ENCODE measurements at places on chromosomes 6 and 20. TPM values are rescaled to one million over a fixed set of nuclear protein-coding genes. Genes with fewer than 3 reads are reported as not detected.

Gene CTAGE9
- polyA plus RNA-seq: not detected

Gene GPR6
- polyA plus RNA-seq: not detected

Gene TULP1
- polyA plus RNA-seq: not detected

Gene NOX3
- polyA plus RNA-seq: not detected

Gene GOPC
- polyA plus RNA-seq: 12.3 TPM

Gene PRR3
- 8.8 TPM for polyA plus RNA-seq

Gene EYA4
- polyA plus RNA-seq: not detected

Gene PACRG
- polyA plus RNA-seq: not detected

Gene ALDH5A1
- polyA plus RNA-seq: 16.0 TPM

Gene SLC32A1
- polyA plus RNA-seq: not detected

Gene CLIC5
- 1.9 TPM for polyA plus RNA-seq

Gene CST7
- 22.8 TPM for polyA plus RNA-seq

Data from IgD-negative memory B cell (primary cell).